Panc1 (cell line): ENCODE measurements at places on chromosomes 5 and 9. TPM values are rescaled to one million over a fixed set of nuclear protein-coding genes. Genes with fewer than 3 reads are reported as not detected.

- no peak overlapping the region for H3K4me3 ChIP-seq
- H3K27me3 ChIP-seq: no peaks in the 10 kb centered on the region
- no peak for DNase-seq
Observed at GRCh38 chr9:90343991-90344390, 298.6 kb downstream of the DIRAS2 start.

DNA sequence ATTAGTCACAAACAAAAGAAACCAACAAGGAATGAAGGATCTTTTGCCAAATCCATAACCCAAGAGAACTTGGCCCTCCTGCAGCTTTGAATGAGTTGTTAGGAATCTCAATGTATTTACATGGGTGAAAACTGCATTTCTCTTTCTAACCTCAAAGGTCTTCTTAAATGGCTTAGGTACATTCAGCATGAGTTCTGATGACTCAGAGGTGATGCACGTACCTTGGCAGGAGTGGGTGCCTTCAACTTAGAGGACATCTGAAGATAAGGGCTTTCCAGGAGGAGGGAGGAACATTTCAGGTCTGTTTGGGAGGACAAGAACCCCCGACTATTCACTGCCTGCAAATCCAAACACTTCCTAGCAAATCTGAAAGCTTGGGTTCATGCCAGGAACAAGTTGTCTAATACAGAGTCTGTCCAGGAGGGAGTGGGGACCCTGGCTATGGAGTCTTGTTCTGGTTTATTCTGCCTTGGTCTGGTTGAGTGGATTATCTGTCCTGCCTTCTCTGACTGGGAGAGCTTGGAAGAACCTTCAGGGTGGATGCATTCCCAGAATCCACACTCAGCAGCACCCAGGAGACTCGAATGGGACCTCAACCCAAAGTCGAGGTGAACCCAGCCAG, 65.7 kb downstream of the IRX2 start:
- no peak overlapping the region for H3K4me3 ChIP-seq
- peaks cover 6% of the 10 kb centered on the region; the same call in 1 of the 2 replicates for H3K27me3 ChIP-seq
- H3K27ac ChIP-seq: no peak overlapping the region
- H3K36me3 ChIP-seq: no peaks in the 10 kb centered on the region

DNA sequence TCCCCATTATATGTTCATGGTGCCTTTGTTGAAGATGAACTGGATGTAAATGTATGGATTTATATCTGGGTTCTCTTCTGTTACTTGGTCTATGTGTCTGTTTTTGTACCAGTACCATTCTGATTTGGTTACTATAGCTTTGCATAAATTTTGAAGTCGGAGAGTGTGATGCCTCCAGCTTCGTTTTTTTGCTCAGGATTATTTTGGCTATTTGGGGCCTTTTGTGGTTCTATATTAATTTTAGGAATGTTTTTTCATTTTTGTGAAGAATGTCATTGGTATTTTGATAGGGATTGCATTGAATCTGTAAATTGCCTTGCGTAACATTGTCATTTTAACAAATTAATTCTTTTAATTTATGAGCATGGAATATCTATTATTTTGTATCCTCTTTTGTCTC, 36.6 kb upstream of the ZNF366 start:
- no peak overlapping the region for H3K27ac ChIP-seq
- H3K4me3 ChIP-seq: no peak overlapping the region
- H3K4me1 ChIP-seq: no peaks in the 10 kb centered on the region
- no peaks in the 10 kb centered on the region for H3K36me3 ChIP-seq
- H3K27me3 ChIP-seq: no peaks in the 10 kb centered on the region

DNA sequence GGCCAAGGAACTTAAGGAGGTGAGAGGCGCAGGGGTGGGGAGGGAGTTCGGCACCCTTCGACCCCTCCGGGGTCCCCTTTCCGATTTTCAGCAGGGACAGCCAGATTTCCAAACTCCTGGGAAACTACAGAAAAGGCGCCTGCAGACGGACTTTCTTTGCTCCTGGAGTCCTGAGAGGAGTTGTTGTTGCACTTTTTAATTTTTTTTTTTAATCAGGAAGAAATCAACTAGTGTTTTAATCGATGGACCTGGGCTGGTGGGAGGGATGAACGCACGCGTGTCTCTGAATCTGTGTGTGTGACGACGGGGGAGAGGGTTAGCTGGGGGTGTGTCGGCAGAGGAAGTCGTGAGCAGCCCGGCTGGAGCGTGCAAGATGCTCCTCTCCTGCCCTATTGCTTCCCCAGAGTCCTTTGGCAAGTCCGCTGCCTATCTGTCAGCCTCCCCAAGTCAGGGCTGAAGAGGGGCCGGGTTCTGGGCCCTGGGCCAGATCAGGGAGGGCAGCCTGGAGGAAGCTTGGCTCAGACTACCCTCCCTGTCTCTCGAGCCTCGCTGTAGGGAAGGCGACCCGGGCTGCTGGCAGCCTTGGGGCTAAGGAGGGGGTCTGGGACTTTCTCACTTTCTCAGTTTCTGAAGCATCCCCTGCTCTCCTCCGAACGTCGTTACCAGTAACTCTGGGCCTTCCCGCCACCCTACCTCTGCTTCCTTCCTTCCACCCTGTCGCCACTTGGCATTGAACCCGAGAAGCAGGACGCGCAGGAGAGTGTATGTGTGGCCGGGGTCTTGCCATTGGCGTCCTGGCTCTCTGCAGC, 731 bp downstream of the PRR16 start:
- H3K36me3 ChIP-seq: no peaks in the 10 kb centered on the region
- H3K27ac ChIP-seq: no peak overlapping the region
- H3K4me1 ChIP-seq: no peaks in the 10 kb centered on the region
- peak overlapping the region; percentile 32 for H3K4me3 ChIP-seq

GRCh38 chr5:87069974-87070608, 197.6 kb upstream of the RASA1 start:
- no peak overlapping the region for H3K27ac ChIP-seq
- no peak overlapping the region for H3K4me3 ChIP-seq
- H3K4me1 ChIP-seq: no peaks in the 10 kb centered on the region
- no peaks in the 10 kb centered on the region for H3K36me3 ChIP-seq

DNA sequence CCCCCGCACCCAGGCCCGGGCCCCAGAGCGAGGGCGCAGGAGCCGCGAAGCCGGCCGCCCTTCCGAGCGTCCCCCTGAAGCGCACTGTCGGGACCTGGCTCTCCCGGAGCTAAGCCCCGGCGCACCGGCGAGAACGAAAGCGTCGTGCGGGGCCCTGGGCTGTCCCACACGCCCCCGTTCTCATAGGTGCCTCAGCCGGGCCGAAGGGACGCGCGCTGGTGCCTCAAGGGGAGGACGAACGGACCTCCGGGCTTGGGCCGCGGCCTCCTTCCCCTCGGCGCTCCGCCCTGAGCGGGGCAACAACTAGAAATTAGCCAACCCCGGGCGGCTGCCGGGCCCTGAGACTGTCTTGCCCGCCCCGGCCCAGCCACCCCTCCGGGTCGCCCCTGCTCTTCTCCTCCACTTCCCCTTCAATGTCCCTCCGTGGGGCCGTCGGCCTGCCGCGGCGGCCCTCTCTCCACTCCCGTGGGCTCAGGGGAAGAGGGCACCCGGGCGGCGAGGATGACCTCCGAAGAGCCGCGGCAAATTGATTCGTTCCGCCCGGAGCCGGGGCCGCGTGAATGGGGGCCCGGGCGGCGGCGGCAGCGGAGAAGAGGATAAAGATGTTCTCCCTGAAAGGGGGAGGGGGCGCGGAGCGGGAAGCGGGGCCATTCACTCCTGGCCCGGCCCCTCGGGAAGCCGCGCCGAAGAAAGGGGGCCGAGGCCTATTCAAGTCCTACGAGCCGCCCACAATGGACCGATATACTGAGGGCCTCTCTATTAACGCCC, 3.5 kb upstream of the PRDM12 start:
- peaks cover 2% of the 10 kb centered on the region; the same call in 1 of the 2 replicates for H3K27me3 ChIP-seq
- H3K4me1 ChIP-seq: no peaks in the 10 kb centered on the region
- DNase-seq: no peak
- H3K4me3 ChIP-seq: peak overlapping the region; percentile 37

DNA sequence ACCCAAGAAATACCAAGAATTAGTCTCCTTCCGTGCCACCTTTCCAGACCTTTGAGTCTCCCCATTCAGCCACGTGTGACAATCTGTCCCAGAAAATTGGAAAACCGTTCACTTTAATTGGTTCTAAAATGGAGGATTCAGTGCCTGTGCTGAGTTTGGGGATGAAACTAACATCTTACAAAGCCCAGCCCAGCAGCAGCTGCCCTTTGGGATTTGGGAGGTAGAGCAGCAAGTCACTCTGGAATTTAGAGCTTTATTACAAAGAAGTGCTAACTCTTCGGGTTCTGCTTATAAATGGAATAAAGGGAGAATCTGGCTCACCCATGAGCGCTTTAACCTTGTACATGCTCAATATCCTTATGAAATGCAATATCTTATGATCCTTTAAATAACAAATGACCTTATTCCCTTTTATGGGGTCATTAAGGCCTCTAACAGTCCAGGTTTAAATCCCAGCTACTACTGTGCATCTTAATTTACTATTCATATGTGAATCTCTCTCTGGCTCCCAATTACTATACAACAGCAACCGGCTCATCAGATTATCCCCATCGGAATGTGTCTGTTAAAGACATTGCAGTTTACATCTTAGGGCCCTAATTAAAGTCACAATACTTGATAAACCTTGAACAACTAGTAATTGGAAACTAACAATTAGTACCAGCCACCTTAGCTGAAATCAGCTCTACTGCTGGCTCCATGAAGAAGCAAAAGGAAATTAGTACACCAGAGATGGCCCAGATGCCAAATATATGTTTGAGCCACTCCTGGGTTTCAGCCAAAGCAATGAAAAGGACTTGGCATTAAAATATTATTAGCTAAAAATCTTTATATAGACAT, 271.8 kb upstream of the SMARCA2 start:
- H3K27me3 ChIP-seq: no peaks in the 10 kb centered on the region
- no peaks in the 10 kb centered on the region for H3K4me1 ChIP-seq
- DNase-seq: no peak
- H3K4me3 ChIP-seq: no peak overlapping the region

GRCh38 chr9:16710888-16711287, 159.6 kb downstream of the BNC2 start:
- peak overlapping the region; percentile 84 for H3K27ac ChIP-seq
- no peak overlapping the region for H3K4me3 ChIP-seq
- no peaks in the 10 kb centered on the region for H3K27me3 ChIP-seq
- no peak for DNase-seq

DNA sequence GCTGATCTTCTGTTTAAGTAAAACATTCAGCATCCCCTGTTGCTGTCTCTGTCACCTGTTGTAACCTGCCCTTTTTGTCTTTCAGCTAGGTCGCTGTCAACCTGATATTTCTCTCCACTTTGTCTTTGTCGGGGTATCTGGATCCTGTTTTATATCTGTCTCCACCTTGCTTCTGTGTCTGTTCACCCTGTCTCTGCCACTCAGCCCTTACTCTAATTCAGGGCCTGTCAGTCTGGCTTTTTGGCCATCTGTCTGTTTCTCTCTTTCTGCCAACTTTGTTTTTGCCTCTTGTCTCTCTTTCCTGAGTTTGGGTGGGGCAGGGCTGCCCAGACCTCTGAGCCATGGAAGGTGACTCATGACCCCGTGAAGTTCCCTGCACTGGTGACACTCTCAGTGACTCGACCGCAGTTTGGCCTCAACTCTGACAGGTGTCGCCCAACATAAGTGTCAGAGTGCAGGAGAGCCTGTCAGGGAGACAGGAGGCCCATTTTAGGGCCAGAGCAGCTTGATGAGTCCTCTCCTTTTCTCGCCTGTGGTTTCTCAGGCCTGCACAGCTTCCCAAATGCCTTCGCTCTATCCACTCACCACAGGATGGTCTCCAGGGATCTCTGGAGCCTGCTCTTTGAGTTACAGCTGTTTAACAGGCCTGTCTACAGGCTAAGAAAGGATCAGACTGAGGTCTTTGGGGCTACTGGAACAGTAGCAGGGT, 868 bp downstream of the ZBTB43 start:
- H3K27ac ChIP-seq: peak overlapping the region; percentile 52
- DNase-seq: no peak
- H3K36me3 ChIP-seq: peaks cover 4% of the 10 kb centered on the region
- no peaks in the 10 kb centered on the region for H3K27me3 ChIP-seq
- H3K4me1 ChIP-seq: peaks cover 8% of the 10 kb centered on the region

DNA sequence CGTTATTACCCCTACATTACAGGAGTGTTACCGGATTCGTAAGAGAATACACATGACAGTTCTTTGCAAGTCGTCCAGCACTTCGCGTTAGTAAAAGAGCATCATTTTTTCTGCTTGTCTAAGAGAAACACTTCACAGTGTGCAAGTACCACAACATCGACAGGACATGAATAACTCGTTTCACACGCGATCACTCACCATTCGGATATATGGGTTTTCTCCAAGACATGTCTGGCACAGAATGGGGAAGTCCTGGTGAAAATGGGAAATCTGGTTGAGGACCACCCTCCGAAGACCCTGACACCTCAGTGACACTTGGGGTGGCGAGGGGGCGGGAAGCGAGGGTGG, 642 bp downstream of the RBM22 start:
- no peak for DNase-seq
- H3K36me3 ChIP-seq: peaks cover 31% of the 10 kb centered on the region
- H3K27ac ChIP-seq: peak overlapping the region; percentile 90
- peaks cover 14% of the 10 kb centered on the region for H3K4me1 ChIP-seq
- H3K27me3 ChIP-seq: no peaks in the 10 kb centered on the region

GRCh38 chr5:86971034-86971571, 296.6 kb upstream of the RASA1 start:
- no peaks in the 10 kb centered on the region for H3K27me3 ChIP-seq
- H3K4me3 ChIP-seq: no peak overlapping the region
- H3K4me1 ChIP-seq: no peaks in the 10 kb centered on the region
- H3K27ac ChIP-seq: no peak overlapping the region

DNA sequence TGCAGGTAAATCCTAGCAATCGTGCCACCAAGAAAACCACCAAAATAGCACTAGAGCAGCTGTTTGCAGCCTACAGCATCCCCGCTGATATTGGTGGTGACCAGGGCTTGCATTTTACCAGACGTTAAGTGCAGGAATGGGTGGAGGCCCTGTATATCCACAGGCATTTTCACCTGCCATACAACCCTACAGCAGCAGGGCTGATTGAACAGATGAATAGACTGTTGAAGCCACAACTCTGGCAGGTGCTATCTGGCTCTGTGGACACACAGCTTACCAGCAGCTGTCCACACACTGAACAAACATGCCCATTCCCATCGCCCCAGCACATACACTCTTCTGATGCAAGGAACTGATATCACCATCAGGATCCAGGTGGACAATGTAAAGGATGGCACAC, 154.5 kb upstream of the APC start:
- H3K4me3 ChIP-seq: no peak overlapping the region
- no peaks in the 10 kb centered on the region for H3K36me3 ChIP-seq

DNA sequence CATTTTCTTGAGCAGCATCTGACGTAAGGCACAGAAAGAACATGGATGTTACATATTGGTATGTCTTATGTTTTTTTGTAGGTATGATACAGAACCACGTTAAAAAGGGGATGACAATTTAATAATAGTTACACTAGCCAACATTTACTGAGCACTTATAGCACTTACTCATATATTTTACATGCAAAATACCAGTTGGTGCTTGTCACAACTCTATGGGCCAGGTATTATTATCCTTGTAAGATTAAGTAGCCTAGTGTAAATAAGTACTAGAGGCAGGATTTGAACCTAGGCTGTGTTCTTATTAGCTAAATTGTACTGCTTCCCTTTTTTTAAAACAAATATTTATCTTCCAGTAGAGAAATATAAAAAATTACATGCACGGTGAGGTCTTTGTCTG, 83.5 kb downstream of the RANBP17 start:
- H3K27me3 ChIP-seq: no peaks in the 10 kb centered on the region; the same call in 1 of the 2 replicates
- H3K27ac ChIP-seq: no peak overlapping the region
- no peaks in the 10 kb centered on the region; the same call in 1 of the 2 replicates for H3K36me3 ChIP-seq
- no peak overlapping the region for H3K4me3 ChIP-seq

The PRSS3 gene
- 1.0 TPM for total RNA-seq

The LCN12 gene
- 2.5 TPM for total RNA-seq

The THOC3 gene
- 70.8 TPM for total RNA-seq

The ZNF474 gene
- not detected for total RNA-seq

The HAVCR2 gene
- not detected for total RNA-seq

The GRM6 gene
- total RNA-seq: not detected

The SPATA31C1 gene
- not detected for total RNA-seq

The SPATA31E1 gene
- not detected for total RNA-seq

The PCDHB2 gene
- total RNA-seq: 12.8 TPM

The KLHL3 gene
- total RNA-seq: 1.9 TPM

The IL4 gene
- not detected for total RNA-seq
